ENCODE measurements at places on chromosomes 12 and 14.

DNA sequence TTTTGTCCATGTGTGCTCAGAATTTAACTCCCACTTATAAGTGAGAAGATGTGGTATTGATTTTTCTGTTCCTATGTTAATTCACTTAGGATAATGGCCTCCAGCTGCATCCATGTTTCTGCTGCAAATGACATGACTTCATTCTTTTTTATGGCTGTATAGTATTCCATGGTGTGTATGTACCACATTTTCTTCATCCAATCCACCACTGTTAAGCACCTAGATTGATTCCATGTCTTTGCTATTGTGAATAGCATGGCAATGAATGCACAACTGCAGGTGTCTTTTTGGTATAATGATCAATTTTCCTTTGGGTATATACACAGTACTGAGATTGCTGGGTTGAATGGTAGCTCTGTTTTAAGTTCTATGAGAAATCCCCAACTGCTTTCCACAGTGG lies 657.7 kb downstream of the ETNK1 start:
- no peaks in the 10 kb centered on the region for H3K27me3 ChIP-seq
- no peaks in the 10 kb centered on the region for H3K4me1 ChIP-seq

GRCh38 chr12:132672116-132672515 lies 15.0 kb downstream of the POLE start:
- H3K4me1 ChIP-seq = no peaks in the 10 kb centered on the region
- no peaks in the 10 kb centered on the region for H3K27me3 ChIP-seq
- no peak overlapping the region for H3K4me3 ChIP-seq
- DNase-seq = no peak

DNA sequence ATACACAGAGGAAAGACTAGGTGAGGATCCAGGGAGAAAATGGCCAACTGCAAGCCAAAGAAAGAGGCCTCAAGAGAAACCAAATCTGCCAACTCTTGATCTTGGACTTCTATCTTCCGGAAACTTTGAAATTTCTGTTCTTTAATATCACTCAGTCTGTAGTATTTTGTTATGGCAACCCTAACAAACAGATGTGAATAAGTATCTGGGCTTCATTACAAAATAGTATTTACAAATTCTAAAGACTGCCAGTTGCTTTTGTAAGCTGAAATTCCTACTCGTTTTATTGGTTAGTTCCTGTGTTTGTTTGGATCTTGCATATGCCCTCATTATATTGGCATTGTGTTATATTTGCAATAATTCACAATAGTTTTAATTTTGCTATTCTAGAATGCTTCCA lies 143.2 kb upstream of the USP15 start:
- peaks cover 15% of the 10 kb centered on the region for H3K27me3 ChIP-seq
- H3K27ac ChIP-seq = no peak overlapping the region
- DNase-seq = no peak
- no peak overlapping the region for H3K4me3 ChIP-seq

DNA sequence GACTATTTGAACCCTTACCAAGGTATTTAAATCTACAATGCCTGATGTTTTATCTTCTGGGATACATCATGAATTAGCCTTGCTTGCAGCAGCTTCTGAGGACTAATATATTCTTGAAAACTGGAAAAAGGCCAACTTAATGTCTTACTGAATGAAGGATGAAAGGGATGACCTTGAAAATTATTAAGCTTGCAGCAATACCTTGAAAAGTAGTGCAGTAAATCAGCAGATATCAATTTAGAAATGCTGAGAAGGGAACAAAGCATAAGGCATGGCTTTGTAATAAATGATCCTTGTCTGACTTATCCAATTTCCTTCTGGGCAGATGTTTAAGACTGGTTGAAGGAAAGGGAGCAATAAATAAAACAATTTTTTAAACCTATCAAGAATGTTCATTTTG lies 37.3 kb upstream of the FERMT2 start:
- peaks cover 5% of the 10 kb centered on the region for H3K27me3 ChIP-seq
- DNase-seq = no peak
- no peaks in the 10 kb centered on the region for H3K36me3 ChIP-seq
- no peaks in the 10 kb centered on the region for H3K4me1 ChIP-seq
- H3K27ac ChIP-seq = no peak overlapping the region

DNA sequence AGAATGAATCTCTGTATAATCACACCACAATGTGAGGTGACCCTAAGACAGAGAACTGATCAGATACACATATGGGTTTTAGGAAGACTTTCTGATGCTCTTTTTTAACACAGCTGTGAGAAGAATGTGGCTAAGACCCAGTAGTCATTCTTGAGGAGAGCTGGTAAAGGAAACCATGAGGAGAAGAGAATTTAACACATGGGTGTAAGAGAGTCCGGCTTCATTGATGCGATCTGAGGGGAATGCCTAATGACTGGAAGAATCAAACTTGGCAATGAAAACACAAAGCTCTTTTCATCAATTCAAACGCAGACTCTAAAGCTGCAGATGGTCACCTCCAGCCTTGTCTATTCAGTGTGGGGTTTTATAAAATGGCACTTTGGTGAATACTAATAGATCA lies 79.3 kb downstream of the FOXA1 start:
- no peak overlapping the region for H3K27ac ChIP-seq
- H3K27me3 ChIP-seq = no peaks in the 10 kb centered on the region
- no peaks in the 10 kb centered on the region for H3K4me1 ChIP-seq
- H3K36me3 ChIP-seq = no peaks in the 10 kb centered on the region
- H3K4me3 ChIP-seq = no peak overlapping the region

DNA sequence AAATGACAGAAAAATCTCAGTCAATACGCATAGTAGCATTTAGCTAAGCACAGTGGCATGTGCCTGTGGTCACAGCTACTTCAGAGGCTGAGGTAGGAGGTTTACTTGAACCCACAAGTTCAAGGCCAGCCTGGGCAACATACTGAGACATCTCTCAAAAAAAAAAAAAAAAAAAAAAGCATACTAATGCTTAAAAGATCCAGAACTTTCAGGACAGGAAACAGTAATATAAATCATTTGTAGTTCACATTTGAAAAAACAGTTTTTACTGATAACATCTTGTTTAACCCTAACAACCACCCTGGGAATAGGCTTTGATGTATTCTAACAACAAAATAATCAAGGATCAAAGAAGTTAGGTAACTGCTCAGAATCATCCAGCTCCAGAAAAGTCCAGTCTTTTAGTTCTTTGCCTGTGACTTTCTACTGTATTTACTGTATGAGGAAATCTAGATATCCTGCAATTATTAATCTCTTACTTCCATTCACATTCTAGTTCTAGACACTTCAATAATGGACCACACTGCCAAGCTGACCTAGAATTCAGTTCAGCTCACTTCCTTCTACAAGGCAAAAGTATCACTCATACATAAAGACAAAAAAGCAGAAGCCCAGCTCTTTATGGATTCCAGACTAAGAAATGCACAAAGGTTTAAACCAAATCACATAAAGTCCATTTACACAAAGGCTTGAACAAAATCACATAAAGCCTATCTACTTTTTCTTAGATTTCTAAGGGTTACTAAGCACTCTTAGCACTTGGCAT lies 28.5 kb downstream of the PAWR start:
- H3K27ac ChIP-seq = no peak overlapping the region
- peaks cover 7% of the 10 kb centered on the region for H3K4me1 ChIP-seq
- no peaks in the 10 kb centered on the region for H3K27me3 ChIP-seq
- no peak overlapping the region for H3K4me3 ChIP-seq

- H3K27me3 ChIP-seq = no peaks in the 10 kb centered on the region
- H3K4me3 ChIP-seq = no peak overlapping the region
- no peak overlapping the region for H3K27ac ChIP-seq
- peaks cover 17% of the 10 kb centered on the region for H3K4me1 ChIP-seq
- DNase-seq = no peak
Measured at GRCh38 chr14:68139431-68140075, 320.0 kb downstream of the RAD51B start.

GRCh38 chr14:98114946-98115345 lies 1157.1 kb downstream of the BCL11B start:
- no peaks in the 10 kb centered on the region for H3K36me3 ChIP-seq
- H3K4me3 ChIP-seq = no peak overlapping the region
- no peaks in the 10 kb centered on the region for H3K4me1 ChIP-seq
- no peak for DNase-seq
- H3K27ac ChIP-seq = no peak overlapping the region

- H3K27me3 ChIP-seq = no peaks in the 10 kb centered on the region
- H3K4me3 ChIP-seq = no peak overlapping the region
- no peak for DNase-seq
Measured at GRCh38 chr14:76958980-76959710, 69.4 kb downstream of the IRF2BPL start.

DNA sequence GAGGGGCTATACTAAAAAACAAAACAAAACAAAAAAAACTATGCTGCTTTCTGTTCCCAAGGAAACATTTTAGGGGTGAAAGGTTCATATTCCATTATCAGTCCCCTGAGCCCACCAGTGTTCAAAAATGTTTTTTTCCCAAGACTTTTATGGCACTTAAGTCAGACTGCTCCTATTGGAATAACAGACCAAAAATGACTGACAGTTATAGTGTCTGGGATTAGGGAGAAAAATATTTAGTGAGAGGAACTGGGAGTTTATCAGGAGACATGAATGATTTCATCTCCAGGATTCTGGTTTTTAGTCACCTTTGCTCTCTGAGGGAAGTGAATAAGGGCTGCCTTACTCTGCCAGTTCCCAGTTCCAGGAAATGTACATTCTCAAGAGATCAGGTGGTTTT lies 68.0 kb downstream of the PDE3A start:
- no peak for DNase-seq
- H3K27ac ChIP-seq = no peak overlapping the region
- H3K4me3 ChIP-seq = no peak overlapping the region
- H3K4me1 ChIP-seq = no peaks in the 10 kb centered on the region
- H3K36me3 ChIP-seq = no peaks in the 10 kb centered on the region

DNA sequence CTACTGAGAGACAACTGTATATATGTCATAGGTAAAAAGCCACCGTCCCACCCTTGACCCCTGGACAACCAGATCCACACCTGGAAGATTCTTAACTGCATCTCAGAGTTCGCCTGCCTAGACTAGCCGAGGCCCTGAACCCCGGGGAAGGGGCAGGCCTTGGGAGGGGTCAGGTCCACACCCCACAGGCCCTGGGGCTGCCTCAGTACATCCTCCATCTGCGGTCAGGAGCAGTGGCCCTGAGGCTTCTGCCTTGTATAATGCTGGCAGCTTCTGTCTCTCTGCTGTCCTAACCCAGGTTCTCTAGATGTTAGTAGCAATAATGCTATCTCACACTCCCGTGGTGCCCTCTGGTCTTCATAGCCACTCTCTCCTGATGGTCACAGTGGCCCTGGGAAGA lies 36.8 kb downstream of the JDP2 start:
- H3K4me3 ChIP-seq = no peak overlapping the region
- no peaks in the 10 kb centered on the region for H3K4me1 ChIP-seq
- no peaks in the 10 kb centered on the region for H3K27me3 ChIP-seq
- no peak overlapping the region for H3K27ac ChIP-seq

- DNase-seq = no peak
- H3K27me3 ChIP-seq = no peaks in the 10 kb centered on the region
Measured at GRCh38 chr12:124109760-124110159, 136.7 kb downstream of the ZNF664 start.

- no peaks in the 10 kb centered on the region for H3K27me3 ChIP-seq
- DNase-seq = no peak
- peaks cover 24% of the 10 kb centered on the region for H3K4me1 ChIP-seq
- no peak overlapping the region for H3K4me3 ChIP-seq
Measured at GRCh38 chr12:89494411-89495231, 30.0 kb downstream of the GALNT4 start.

- no peaks in the 10 kb centered on the region for H3K4me1 ChIP-seq
- no peaks in the 10 kb centered on the region for H3K36me3 ChIP-seq
- DNase-seq = no peak
- no peak overlapping the region for H3K27ac ChIP-seq
Measured at GRCh38 chr14:38951451-38951850, 151.6 kb downstream of the SEC23A start.

GRCh38 chr12:14921218-14921617 lies 17.1 kb downstream of the ERP27 start:
- H3K36me3 ChIP-seq = peaks cover 56% of the 10 kb centered on the region
- peak overlapping the region; percentile 74 for H3K27ac ChIP-seq
- no peak for DNase-seq
- peaks cover 36% of the 10 kb centered on the region for H3K4me1 ChIP-seq
- H3K27me3 ChIP-seq = no peaks in the 10 kb centered on the region

GRCh38 chr12:110107369-110108281 lies 16.5 kb upstream of the IFT81 start:
- no peak overlapping the region for H3K27ac ChIP-seq
- H3K27me3 ChIP-seq = no peaks in the 10 kb centered on the region
- no peak for DNase-seq
- no peak overlapping the region for H3K4me3 ChIP-seq

DNA sequence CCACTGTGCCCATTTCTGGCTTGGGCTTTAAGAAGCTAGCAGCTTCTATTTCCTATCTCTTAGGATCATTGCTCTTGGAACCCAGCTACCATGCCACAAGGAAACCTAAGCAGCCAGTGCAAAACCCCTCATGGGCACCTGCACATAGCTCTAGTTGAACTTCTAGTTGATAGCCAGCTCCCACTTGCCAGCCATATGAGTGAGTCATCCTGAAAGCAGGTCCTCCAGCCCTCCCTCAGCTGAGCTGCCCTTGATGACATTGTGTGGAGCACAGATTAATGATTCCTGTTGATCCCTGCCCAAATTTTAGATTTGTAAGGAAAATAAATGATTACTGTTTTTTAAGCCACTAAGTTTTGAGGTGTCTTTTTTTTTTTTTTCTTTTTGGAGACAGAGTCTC lies 234.2 kb upstream of the FBXO33 start:
- no peak overlapping the region for H3K4me3 ChIP-seq
- no peak overlapping the region for H3K27ac ChIP-seq
- no peak for DNase-seq
- no peaks in the 10 kb centered on the region for H3K27me3 ChIP-seq
- H3K4me1 ChIP-seq = peaks cover 9% of the 10 kb centered on the region

- peaks cover 2% of the 10 kb centered on the region for H3K36me3 ChIP-seq
- no peak for DNase-seq
- peaks cover 2% of the 10 kb centered on the region for H3K27me3 ChIP-seq
- H3K4me3 ChIP-seq = no peak overlapping the region
- no peaks in the 10 kb centered on the region for H3K4me1 ChIP-seq
Measured at GRCh38 chr12:70784042-70784668, 136.4 kb downstream of the PTPRR start.

All from naive thymus-derived CD8-positive, alpha-beta T cell (primary cell).